HS-5 (cell line): ENCODE measurements at places on chromosomes 11 and 22.

- peak; percentile 60 for DNase-seq
These were observed 8.8 kb upstream of the PDGFB start for GRCh38 chr22:39253435-39254070.

DNA sequence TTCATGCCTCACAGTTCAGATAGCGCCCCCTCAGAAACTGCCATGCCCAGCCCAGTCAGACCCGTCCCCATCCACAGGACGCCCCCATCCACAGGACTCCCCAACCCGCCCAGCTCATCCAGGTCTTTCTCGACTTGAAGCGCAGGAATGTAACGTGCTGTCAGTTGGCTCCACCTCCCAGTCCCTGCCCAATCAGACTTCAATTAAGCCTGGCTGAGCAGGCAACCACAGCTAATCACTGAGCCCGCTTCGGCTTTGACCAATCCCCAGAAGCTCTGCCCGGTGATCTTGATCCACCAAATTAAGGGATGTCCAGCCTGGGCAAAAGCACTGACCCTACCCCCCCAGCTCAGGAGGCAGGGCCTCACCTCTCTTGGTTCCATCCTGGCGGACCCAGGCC, 10.5 kb upstream of the MFNG start:
- no peak for DNase-seq

- no peak for DNase-seq
These were observed 341.0 kb downstream of the DYNC2H1 start for GRCh38 chr11:103450241-103450640.

DNA sequence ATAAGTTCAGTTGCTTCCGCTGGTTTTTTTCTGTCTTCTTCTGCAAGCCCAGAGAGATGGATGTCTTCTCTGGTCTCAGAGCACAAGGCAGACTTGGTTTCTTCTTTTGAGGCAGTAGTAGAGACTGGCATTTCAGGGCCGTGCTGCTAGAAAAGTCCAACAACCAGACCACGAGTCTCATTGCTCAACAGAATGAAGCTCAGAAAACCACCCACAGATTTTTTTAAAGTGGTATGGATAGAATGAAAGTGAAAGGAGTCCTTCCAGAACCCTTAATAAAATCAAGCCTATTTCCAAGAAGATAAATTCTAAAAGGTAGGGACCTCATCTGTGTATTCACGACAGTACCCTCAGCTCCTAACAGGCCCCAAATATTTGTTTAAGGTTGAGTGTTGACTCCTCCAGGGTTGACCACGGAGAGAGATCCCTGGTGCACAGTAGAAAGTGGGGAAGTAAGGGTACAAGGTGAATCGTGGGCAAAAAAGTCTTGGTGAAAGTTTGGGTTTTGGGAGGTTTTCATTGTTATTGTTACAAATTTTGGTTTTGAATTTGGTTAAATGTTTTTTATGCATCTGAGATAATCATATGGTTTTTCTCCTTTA, 43.6 kb upstream of the DDX6 start:
- DNase-seq: no peak

DNA sequence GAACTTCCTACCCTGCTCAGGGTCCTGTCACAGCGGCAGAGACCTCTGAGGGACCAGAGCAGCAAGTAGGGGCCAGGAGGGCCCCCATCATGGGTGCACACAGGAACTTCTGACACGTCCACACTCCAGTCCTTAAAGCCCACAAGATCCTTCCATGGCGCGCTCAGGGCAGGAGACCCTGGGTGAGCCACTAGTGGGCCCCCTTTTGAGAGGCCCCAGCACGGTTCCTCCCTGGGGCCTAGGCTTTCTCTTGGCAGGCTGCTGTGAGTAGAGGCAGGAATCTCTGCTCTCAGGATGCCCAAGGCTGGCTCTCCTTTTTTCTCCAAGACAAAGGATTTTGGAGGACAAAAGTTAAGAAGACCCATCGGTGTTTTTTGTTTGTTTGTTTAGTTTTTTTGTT, 22.4 kb downstream of the RPS6KA4 start:
- DNase-seq: no peak

- DNase-seq: no peak
These were observed 1401.0 kb downstream of the BRD1 start for GRCh38 chr22:48426466-48427380.

DNA sequence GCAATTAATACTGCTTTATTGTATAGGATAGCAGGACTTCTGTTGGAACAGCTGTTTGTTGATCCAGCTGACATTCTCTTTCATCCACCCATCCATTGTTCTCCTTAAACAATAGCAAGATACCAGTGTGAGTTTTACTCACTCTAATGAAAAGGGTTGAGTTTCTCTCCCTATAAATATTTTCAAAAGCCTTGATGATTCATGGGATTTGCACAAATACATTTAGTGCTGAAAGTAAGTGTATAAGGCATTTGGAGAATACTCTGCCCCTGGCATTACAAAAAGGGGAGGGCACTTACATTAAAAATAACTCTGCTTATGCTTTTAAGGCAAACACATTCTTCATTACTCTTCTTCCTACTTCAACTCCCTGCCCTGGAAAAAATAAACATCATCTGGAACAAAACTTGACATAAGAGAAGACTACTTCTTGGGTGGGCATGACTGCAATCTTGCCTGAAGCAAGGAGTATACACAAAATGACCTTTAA, 634.9 kb downstream of the METTL15 start:
- no peak for DNase-seq

DNA sequence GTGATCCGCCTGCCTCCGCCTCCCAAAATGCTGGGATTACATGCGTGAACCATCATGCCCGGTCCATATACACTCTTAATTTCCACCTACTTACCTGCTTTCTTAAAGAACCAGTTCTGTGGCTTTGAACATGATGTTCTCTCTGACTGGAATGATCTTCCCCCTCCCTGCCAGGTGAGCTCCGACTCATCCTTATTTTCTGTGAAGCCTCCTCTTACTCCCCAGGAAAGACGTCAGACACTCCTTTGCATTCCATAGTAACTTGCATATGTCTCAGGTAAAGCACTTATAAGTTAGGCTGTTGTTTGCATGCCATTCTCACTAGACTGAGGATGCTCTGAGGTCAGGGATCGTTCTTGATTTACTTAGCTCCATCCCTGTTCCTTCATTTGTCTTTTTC, 91.8 kb upstream of the RAB1B start:
- DNase-seq: no peak

DNA sequence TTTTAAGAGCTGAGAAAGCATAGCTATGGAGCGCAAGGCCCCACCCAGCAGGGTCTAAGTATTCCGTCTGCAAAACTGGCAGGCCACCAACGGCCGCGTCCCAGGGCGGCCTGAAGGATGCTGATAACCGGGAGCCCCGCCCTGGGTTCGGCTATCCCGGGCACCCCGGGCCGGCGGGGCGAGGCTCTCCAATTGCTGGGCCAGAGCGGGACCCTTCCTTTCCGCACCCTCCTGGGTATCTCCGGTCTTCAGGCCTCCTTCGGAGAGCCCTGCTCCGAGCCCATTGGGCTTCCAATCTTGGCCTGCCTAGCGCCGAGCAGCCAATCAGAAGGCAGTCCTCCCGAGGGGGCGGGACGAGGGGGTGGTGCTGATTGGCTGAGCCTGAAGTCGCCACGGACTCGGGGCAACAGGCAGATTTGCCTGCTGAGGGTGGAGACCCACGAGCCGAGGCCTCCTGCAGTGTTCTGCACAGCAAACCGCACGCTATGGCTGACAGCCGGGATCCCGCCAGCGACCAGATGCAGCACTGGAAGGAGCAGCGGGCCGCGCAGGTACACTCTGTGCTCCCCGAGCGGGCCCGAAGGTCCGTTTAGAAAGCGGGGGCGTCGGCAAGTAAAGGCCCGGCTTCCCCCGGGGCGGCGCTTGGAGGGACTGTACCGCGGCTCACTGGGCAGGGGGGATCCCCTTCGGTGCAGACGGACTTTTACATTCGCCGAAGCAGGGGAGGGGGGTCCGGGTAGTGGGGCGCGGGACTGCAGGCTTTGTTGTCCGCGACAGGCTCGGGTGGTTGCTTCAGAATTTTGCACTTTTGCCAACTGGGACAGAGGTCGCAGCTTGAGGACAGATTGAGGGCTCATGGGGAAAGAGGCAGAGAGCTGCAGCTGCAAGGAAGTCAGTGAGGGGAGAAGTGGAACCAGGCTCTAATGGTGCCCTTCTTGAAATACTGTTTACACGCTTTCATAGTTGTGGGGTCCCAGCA, at the start of gene CAT:
Gene CAT (plus strand): TSS at position 406 of the 979 bp plus-strand sequence. CDS start 80 bp downstream, at position 486.
- DNase-seq: peak; percentile 92

- DNase-seq: no peak
These were observed 178.3 kb upstream of the SEZ6L start for GRCh38 chr22:25990940-25991339.

GRCh38 chr22:43216738-43217137, 29.8 kb upstream of the TTLL12 start:
- no peak for DNase-seq

DNA sequence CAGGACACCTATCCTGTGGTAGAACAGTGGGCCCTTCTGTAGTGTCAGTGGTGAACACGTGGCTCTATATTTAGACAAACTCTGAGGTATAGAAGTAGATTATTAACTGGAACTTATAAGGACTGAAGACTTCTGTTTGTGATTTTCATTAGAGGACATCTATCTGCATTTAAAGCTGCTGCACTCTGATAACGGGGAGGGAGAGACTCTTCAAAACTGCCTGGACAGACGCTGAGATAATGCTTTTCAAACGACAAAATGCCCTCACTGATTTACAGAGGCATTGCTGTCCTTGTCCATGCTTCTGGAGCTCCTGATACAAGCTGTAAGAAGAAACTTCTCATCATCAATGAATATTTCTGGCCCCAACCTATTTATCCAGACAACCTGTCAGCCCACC, 425.2 kb downstream of the OPCML start:
- DNase-seq: no peak

- DNase-seq: no peak
These were observed 53.8 kb upstream of the THY1 start for GRCh38 chr11:119476666-119477331.

DNA sequence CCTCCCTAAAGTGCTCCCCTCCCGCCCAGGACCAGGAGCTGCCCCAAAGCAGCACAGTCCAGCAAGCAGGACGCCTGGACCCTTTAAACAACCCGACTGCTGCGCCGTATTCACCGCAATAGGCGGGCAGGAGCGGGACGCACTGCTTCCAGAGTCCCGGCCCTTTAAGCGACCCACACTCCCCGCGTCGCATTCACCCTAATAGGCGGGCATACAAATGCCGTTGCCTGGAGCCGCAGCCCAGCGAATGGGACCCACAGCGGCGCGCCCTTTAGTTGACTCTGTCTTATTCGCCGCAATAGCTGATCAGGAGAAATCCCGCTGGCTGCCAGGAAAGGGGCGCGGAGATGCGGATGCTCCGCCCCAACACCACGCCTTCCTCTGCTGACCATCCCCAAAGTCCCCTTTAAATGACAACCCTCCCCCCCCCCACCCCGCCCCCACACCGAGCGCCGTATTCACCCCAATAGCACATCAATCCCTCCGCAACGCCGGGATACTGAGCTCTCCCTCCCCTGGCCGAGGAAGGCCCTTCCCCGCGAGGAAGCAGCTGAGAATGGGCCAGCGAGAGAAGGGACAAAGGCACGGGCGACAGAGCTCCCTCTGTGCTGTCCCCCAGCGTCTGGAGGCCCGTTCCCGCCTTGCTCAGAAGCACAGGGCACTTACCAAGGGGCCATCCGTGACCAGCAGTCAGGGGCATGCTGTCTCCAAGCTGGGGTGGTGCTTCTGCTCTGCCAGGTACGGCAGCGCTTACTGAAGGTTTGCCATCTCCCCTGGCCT, 4.7 kb downstream of the OSBPL5 start:
- DNase-seq: peak; percentile 58

DNA sequence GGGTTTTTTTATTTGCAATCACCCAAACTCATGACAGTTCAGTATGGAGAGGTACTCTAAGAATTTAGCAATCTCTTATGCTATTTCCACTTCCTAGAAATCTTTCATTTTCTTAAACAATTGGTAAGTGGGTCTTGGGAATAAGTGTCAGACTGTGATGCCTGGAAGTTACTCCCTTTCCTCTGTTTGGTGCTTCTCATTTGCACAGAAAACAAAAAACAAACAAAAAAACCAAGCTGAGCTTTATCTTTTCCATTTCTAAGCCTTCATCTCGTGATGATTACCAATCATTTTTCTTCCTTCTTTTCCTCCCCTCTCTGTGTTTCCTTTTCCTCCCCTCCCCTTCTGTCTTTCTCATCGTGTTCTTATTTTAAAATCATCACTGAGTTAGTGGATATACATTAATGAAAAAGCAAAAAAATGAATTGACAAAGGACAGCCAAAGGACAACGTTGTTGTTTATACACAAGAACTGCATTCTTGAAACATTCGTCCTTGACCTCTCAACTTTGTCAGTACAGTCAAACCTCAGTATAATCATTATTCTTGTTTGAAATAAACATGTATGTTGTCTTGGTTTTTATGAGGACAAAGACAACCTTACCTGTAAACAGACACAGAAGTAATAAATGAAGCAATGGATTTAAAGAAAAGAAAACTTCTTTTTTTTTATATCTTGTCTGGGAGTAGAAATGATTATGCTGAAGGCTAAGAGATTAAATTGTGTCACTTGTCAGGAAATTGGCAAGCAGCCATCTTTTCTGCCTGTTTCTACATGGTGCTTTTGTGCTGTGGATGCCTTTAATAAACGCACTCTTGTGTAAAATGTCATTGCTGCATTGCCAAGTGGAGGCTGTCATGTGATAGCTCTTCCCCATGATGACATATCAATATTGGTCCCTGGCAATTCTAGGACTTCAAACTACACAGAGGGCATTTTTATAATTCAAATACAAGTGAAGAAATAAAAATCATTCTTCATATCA, 803.2 kb upstream of the CCDC90B start:
- DNase-seq: no peak

GRCh38 chr11:13963169-13963948, 836 bp downstream of the SPON1 start:
- DNase-seq: no peak

DNA sequence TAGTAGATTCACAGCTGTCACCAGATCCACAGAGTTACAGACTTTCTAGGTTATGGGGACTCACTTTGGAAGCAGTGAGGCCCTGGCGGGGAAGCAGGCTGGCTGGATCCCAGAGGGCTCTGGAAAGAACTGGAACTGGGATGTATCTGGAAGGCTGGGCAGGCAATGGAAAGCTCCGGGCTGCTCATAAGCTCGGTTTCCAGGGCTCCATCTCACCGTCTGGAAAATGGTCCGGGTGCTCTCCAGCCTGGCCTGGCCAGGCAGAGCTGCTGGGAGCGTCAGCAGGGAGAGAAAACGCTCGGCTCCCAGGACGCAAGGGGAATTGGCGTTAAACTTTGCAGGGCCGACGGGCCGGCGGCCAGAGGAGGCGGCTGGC, 335 bp upstream of the SEZ6L start:
- DNase-seq: no peak

DNA sequence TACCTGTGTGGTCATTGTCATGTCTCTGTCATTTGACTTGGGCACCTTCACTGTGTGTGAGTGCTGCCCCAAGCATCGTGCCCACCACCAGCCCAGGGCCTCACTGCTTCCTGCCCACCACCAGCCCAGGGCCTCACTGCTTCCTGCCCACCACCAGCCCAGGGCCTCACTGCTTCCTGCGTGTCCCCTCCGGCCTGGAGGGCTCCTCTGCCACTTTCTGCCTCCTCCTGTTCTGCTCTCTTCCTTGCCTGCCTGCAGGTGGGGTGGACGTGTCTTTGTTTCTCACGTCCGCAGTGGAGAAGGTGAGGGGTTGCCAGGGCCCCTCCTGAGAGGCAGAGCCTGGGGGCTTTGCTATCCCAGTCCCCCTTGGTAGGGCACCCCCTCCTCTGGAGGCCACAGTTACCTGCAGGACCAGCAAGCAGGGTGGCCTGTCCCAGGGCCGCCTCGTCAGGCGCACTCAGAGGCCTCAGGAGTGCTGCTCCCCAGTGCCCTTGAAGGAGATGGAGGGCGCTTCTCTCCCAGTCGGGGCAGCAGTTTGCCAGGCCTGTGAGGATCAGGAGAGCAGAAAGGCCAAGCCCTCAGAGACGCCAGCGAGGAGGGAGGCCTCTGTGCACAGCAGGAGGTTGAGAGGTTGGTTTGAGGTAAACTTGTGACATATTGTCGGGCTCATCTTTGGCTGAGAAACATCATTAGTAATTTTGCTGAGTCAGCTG, 290.7 kb downstream of the TBC1D22A start:
- DNase-seq: no peak
